ENCODE measurements at places on chromosomes 4 and X. TPM values are rescaled to one million over a fixed set of nuclear protein-coding genes. Genes with fewer than 3 reads are reported as not detected.

MAGEB2 gene
- not detected for total RNA-seq

SHROOM2 gene
- total RNA-seq: 11.3 TPM

ZNF732 gene
- total RNA-seq: not detected

PDE5A gene
- 87.9 TPM for total RNA-seq

FRMD7 gene
- total RNA-seq: not detected

GAGE2A gene
- total RNA-seq: not detected

GRCh38 chrX:123425904-123426303, 241.8 kb downstream of the GRIA3 start:
- peak; percentile 9 for DNase-seq

GRCh38 chrX:22527302-22527701, 254.6 kb downstream of the CBLL2 start:
- no peak for DNase-seq

GRCh38 chr4:172995161-172995560, 173.4 kb upstream of the GALNT7 start:
- DNase-seq: no peak

GRCh38 chr4:180330521-180330920, 1912.7 kb upstream of the TENM3 start:
- no peak for DNase-seq

DNA sequence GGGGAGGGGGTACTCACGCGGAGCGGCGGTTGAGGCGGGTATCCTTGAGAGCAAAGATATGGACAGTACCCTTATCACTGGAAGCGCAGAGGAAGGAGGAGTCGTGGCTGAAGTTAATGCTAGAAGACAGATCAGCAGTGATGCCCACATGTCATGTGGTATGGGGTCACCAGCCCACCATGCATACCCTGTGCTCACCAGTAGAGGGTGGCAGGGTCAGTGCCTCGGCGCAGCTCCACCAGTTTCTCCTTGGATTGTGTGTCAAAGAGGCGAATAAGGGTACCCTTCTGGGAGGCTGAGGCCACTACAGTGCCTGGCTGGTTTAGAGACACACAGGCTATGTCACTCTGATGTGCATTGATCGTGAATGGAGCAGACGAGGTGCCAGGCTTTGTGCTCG, 1.5 kb upstream of the PRAF2 start:
- DNase-seq: no peak

DNA sequence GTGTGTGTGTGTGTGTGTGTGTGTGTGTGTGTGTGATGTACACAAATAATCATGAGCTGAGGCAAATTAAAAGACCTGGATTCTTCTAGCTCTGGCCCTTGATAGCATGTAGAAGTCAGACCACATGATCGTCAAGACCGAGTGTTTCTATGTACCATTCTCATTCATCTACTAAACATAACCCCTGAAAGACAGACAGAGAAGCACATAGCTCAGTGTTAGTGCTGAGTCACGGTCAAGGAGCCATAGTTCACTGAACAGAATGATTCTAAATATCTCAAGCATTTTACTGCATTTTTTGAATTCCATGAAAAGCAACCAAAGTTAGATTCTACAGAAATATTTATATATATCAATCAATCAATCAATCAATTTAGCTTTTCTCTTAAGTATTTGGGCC, 412.3 kb upstream of the CXorf51A start:
- DNase-seq: no peak

DNA sequence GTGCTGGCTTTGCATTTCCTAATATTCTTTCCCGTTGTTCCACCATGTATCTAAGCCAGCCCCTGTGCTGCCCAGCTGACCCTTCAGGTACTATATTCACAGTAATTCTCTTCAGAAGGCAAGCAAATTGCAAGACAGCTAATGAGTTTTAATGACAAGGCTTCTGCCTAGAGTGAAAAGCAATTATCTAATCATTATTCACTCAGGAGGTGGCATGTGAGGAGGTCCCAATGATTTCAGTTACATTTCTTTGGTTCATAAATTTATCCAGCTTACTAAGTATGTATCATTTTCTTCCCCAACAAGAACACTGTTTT, 123.0 kb downstream of the RASGEF1B start:
- no peak for DNase-seq

DNA sequence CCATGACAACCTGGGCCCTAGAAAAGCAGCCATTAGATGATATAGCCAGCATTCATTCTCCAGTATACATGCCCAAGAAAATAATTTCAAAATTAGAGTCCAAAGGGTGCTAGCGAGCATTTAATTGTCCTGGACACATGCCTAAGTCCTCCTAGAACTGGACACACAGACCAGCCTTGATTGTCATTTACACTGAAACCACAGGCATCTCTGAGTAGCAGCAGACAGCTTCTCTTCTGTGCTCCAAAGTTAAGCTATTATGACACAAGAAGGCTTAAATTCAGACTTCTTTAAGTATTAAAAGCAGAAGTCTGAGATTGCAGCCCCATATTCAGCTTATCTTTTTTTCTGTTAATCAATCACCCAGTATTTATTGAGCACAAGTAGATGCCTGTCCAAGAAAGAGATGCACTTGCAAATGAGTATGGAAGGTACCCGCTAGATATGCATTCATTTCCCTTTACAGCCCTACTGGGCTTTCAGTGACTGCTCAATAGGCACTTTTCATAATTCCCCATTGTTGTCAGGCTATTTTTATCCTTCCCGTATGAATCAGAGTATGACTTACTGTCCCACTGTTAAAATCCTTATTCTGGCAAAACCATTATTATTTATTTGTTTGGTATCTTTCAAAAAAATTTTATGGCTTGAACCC, 374.1 kb downstream of the FBXW7 start:
- no peak for DNase-seq

DNA sequence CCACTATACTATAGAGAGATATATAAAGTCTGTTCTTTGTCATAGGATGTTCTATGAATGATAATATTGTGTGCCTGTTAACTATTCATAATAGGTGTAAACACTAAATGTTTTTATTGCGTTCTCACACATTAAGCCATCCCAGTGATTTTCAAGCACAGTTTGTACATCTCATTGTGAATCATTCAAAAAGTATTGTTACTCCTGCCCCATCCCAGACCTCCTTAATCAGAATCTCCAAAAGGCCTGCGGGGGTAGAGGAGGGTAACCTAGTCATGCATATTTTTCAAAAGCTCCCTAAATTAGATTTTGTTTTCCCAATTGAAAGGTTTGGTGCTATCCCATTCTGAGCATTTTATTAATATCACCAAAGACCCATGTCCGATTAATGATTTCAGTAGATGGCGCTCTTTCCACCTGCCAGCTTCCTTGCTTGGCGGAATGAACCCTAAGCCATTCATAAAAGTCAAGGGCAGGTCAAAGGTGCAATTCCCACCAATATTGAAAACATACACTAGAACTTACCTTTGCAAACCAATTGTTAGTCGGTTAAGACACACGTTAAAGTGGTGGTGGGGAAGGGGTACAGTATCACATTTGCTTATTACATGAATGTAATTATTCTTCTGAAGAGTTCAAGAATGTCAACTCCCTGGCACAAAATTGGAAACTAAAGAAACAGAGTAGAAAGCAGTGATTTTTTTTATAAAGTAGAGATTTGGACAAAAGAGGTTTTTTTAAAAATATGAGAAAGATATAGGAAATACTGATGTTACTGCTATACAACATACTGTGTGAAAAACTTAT, 5.8 kb upstream of the TET2 start:
- peak; percentile 73 for DNase-seq

GRCh38 chr4:4727536-4727935, 131.9 kb upstream of the MSX1 start:
- no peak for DNase-seq

- no peak for DNase-seq
Observed at GRCh38 chr4:81954271-81954670, 419.5 kb downstream of the HNRNPD start.

- peak; percentile 95 for DNase-seq
Observed at GRCh38 chr4:54217642-54218495, 11.2 kb upstream of the PDGFRA start.
